Activated naive CD4-positive, alpha-beta T cell (primary cell): ENCODE measurements at places on chromosomes 6 and 20.

DNA sequence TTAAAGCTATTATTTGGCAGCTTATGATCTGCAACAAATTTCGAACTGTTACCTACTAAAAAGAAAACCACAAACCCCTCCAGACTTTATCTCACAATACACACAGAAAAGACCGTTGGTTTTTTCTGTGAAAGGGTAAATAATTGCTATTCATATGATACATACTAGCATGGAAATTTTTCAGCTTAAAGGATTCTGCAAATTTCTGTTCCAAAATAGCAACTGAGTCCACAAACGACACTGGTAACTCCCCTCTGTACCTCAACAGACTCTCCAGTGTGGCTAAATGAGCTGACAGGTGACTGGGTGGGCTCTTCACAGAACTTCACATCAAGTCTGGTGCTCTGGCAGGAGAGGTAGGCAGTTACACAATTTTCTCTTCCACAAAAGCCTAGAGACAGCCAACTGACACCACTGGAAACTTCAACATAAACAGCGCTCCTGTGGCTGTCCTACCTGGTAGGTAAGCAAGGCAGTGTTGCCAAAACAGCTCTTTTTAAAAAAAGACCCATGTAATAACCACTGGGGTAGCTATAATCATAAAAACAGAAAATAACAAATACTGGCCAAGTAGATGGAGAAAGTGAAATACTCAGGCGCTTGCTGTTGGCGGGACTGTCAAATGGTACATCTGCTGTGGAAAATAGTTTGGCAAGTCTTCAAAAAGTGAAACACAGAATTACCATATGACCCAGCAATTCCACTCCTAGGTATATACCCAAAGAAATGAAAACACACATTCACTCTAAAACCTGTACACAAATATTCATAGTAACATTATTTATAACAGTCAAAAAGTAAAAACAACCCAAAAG, 37.8 kb downstream of the ELOVL5 start:
- DNase-seq, result no peak

- DNase-seq, result no peak
These were observed 61.4 kb downstream of the EZR start for GRCh38 chr6:158757753-158758090.

DNA sequence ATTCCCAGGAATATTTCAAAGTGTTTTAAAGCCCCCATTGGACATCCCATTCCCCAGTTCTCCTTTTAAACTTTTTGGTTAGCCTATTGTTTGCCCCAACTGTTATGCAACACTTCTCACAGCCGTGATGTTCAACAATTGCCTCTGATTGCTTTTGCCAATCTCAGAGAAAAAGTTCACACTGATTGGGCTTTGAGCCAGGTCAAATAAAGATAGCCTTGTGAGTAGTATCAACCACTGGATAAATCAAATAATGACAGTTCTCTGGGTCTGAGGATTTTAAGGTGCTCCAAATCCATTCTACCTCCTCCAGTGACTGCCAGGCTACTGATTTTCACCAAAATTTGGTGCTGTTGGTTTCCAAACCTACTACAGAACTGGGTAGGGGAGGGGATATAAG, 19.1 kb upstream of the NOP56 start:
- no peak for DNase-seq

DNA sequence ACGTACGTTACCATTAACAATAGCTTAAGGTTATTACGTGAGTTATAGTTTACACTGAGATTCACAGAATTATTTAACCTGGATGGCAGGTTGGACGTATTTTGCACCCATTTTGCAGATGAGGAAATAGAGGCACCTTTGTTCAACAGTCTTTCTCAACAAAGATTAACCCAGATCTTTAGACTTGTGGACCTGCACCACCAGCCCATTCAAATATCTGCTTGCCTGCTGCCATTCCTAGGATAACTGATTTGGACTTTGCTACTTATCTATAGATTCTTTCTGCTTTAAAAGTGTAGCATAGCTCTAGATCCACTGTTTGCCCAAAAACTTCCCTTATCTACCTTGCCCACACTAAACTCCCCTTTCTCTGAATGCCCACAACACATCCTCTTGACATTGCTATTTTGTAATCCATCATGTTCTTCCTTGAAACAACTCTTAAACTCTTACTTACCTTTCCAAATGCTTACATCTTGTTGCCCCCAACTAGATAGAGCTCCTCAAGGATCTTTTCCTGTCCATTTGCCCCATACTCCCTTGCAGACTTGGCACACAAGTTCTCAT, 56.4 kb upstream of the TNFAIP3 start:
- no peak for DNase-seq

GRCh38 chr20:61100489-61100888, 151.6 kb upstream of the CDH4 start:
- no peak for DNase-seq

GRCh38 chr6:113208726-113209125, 648.4 kb upstream of the MARCKS start:
- no peak for DNase-seq

DNA sequence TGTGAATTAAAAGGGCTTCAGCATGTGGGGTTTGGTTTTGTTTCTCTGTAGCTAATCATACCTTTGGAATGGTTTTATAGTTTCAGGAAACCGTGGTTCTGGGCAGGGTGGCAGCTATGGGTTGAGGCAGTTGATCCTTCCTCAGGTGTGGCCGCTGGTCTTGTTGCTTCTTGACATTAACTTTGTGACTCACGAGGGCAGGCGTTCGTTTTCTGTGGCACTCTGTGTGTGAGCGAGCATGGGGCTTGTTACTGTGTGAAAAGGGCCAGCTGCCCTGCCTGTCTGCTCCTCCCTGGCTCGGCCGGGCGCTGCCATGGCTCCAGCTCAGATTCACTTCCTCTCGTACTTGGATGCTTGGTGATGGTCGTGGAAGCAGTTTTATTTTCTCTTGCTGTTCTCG, 16.2 kb downstream of the DNAJC5 start:
- DNase-seq, result no peak

- DNase-seq, result no peak
These were observed 93.6 kb downstream of the TMEM242 start for GRCh38 chr6:157229713-157230112.

DNA sequence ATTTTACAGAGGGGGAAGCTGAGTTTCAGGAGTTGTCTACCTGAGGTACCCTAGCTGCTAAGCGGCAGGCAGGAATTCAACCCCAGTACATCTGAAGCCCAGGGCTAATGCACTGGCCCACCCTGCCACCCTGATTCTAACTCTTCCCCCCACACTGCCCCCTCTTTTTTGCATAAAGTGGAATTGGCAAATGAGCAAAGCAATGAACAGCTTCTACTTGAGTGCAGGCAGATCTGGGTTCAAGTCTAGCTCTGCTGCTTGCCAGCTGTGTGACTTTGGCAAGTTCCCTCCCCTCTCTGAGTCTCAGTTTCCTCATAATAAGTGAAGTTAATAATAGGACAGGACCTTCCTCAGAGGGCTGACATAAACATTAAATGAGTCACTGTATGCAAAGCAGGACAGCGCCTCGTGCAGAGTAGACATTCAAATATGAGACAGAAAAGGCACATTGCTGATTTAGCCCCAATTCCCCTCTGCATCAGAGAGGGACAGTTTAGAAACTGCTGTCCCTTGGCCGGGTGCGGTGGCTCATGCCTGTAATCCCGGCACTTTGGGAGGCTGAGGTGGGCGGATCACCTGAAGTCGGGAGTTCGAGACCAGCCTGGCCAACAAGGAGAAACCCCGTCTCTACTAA, 4.7 kb downstream of the ADA start:
- DNase-seq, result no peak

DNA sequence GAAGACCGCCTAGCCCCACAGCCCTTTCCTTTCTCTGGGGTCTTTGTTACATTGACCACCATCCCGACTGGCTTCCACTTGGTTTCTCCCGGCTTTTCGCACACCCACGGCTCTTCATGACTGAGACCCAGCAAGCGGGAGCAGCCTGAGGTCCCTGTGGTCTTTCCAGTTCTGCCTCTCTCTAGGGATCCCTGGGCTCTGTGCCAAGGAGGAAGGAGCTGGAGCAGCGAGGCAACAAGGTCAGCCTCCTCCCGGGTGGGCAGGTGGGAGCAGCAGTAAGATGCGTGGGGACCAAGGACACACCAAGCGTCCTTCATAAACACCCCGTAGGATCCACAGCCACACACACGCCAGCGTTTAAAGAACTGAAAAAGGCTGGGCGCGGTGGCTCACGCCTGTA, 29.6 kb upstream of the MRGBP start:
- DNase-seq, result no peak

DNA sequence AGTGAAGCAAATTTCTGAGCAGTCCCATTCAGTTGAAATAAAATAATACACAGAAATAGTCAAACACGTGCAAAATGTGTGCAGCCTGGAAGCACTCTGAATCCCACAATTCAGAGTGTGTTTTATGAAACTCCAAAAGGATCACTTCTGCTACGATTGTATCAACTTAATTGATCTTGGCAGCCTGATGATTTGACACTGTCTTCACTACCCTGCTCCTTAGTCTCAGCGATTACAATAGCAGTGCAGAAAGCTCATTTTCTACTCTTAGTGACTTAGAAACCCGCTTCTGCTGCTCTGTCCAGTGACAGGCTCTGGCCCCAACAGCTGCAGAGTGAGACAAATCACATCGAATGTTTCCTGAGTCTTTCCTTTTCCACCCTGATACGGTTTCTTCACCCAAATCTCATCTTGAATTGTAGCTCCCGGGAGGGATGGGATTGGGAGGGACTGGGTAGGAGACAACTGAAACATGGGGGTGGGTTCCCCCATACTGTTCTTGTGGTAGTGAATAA, 16.2 kb upstream of the EMILIN3 start:
- no peak for DNase-seq

GRCh38 chr6:75044846-75045245, 161.0 kb downstream of the COL12A1 start:
- no peak for DNase-seq

DNA sequence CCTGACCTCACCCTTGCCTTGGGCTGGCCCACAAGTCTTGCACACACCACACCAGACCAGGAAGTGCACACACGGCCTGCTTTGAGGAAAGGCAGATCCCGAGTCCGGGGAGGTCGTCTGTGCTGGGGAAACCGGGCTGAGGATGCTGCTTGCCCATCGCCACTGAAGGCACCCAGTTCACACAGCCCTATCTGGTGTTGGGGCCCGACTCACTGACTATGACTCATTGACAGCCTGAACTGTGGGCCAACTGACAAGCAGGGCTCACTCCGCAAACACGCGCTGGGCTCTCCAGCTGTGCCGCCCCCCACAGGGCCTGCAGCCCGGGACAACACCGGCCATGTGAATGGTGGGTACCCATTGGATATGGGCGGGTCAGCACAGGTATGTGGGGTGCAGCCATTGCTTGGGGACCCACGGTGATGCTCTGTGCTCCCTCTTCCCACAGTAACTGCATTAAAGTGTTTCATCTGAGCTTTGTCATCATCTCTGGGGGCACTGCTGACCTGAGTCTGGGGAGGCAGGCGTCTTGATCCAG, 1.6 kb downstream of the SAMD10 start:
- DNase-seq, result peak; percentile 30

GRCh38 chr6:25629198-25629576, 22.8 kb upstream of the SCGN start:
- no peak for DNase-seq

GRCh38 chr6:154284313-154284853, 72.2 kb downstream of the IPCEF1 start:
- DNase-seq, result no peak

DNA sequence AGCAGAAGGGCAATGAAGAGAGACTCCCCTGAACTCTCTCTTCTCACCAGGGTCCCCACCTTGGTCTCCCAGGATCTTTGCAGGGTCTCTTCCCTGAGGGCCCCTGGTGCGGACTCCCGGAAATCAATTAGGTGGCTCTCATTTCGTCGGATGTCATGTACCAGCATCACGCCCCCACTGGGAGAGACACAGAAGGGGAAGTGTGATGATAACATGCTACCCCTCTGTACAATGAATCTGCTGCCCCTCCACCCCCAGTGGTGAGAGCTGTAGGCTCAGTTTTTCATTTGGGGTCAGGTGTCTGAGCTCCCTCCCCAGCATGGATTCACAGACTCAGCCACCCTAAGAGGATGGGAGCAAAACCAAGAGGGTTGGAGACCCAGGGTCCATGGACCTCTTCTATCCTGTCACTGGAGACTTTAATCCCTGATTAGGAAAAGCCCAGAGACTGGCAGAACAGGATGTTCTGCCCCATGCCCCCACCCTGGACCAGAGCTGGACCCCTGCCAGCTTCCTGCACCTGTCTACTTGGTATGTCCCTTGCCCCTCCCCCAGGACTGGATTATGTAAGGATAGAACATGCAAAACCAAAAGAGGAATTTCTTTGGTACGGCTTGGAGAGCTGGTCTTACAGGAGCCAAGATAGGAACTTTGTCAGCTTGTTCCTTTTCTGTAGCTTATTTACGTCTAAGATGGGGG, 11.1 kb downstream of the GGT7 start:
- no peak for DNase-seq

DNA sequence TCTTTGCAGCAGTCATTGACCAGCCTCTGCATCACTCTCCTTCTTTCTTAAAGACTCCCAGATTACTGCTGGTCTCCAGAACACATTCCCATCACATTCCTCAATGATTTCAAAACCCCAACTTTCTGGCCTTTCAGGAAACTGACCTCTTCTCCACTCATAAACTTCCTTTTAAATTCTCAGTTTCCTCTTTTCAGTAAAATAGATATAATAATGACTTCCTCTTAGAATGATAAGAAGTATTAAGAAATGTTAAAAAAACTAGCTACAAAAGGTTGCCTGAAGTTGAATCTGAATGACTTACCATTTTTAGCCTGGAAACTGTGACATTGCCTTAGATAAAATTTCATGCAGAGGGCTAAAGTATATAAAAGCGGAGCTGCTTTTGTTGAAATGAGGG, 239.3 kb downstream of the OGFRL1 start:
- no peak for DNase-seq

DNA sequence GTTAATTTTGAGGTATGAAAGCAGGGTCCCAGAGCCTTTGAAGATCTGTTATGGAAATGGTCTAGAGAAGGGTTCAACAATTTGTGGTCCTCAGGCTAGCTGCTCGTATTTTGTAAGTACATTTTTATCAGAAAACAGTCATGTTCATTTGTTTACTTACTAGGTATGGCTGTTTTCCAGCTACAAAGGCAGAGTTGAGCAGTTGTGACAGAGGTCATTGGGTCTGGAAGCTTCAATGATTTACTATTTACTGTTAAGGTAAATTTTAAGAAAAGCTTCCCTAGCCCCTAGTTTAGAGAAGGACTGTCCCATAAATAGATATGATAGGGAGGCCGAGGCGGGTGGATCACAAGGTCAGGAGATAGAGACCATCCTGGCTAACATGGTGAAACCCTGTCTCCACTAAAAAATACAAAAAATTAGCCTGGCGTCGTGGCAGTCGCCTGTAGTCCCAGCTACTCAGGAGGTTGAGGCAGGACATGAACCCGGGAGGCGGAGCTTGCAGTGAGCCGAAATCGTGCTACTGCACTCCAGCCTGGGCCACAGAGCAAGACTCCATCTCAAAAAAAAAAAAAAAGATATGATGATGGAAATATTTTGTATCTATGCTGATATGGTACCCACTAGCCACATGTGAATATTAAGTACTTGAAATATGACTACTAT, 538.4 kb upstream of the CITED2 start:
- no peak for DNase-seq
